GM12891 (cell line): ENCODE measurements at places on chromosomes 3 and 15.

DNA sequence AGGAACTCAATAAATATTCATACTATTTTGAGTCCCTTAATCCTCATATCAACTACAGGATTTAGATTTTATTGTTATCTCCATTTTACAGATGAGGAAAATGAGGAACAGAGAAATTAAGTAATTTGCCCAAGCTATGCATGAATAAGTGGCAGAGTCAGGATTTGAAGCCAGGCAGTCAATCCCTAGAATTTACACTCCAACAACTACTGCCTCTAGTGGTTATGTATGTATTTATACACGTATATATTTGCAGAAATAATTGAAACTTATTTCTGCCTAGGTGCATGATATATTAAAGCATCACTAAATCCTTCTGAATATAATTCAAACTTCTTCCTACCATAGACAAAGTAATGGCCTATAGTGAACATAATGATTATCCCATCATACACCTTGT, 137.4 kb downstream of the SERPINI1 start:
- DNase-seq, result no peak

GRCh38 chr3:76859596-76859995, 180.3 kb upstream of the ROBO2 start:
- no peak for DNase-seq

DNA sequence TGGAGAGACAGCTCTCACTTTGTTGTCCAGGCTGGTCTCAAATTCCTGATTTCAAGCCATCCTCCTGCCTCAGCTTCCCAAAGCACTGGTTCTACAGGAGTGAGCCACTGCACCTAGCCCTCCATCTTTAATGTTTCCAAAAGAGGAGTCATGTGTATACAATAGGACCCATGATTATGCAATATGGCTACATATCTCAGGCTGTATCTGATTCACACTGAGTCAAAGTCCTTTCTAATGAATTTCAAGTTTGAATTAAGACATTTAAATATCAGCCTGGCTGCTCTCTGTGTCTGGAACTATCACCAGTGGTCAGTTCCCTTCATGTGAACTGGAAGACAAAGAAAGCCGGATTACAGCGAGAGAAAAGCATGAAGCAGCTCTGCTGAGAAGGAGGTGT, 90.5 kb downstream of the MINAR1 start:
- DNase-seq, result no peak

DNA sequence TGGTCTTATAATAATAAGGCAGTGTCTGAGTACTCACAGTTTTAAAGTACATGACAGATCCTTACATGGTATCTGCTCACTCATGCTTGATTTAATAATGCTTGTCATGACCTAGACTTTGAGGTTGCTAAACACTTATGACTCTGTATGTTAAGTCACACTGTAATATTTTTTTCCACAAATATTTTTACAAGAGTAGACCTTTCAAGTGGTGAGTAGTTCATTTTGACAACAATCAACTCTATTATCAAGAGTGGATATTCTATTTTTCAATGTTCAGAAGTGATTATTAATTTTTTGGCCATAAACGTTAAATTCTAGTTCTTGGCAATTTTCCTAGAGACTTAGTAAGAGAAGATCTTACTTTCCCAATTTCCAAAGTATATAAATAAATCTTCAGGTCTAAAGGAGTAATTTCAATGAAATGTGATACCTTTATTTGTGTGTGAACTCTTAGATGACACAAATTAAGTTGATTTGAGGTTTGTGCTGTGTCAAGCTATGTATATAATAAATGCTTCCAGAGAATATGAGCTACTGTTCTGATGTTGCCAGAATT, 104.5 kb downstream of the NLGN1 start:
- no peak for DNase-seq

GRCh38 chr3:196354132-196354531, 15.9 kb upstream of the TM4SF19 start:
- DNase-seq, result no peak

GRCh38 chr3:106688464-106688863, 688.8 kb upstream of the CCDC54 start:
- no peak for DNase-seq

DNA sequence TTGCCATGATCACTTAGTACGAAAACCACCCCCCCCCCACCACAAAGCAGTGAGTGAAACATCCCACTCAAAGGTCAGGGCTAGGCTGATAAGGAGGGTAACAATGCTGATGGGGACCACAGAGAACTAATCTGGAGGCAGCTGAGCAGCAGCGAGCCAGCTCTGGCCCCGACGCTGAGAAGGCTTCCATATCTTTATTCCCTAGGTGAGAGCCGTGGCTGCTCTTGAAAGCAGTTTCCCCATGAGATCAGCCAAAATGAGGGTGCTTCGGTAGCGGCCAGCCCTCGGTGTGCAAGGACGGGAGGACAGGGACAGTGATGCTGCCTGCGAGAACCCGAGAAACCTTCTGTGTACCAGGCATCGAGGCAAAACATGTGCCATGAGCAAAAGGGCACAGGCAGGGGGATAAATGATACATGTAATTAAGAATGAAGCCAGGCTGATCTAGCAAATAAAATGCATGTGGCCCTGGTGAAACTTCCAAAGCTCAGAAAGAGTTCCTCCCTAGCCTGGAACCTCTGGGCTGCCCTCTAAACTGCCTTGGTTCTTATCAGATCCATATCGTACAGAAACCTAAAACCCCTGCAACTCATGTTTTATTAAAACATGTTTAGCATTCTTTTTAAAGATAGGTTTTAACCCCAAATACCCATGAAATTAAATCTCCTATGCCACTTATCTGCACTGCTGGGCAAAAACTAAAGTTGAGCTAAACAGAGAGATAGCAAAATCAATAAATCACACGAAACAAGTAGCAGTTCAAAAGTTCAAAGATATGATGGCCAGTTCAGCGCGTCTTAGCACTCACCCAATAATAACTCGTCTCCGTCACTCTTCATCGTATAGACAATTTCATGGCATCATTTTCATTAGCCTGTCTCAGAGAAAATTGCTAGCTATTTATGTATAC, 337.3 kb downstream of the FOXP1 start:
- no peak for DNase-seq

GRCh38 chr3:101836652-101837598, 12.4 kb upstream of the NFKBIZ start:
- DNase-seq, result no peak

DNA sequence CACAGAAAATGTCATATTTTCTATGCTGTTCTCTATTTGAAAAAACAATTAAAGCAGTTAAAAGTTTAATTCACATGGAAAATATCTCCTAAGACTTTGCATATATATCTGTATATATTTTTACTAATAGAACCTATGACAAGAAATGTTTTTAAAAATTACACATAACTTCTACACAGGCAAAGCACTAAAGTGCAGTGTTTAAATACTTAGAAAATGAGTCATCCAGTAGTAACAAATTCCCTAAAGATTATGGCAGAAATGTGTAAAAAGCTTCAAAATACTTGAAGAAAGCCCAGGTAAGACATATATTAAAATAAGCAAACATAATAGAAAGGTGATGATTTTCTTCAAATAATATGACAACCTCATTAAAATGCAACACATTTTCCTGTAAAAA, 236.6 kb downstream of the TBC1D5 start:
- DNase-seq, result no peak

DNA sequence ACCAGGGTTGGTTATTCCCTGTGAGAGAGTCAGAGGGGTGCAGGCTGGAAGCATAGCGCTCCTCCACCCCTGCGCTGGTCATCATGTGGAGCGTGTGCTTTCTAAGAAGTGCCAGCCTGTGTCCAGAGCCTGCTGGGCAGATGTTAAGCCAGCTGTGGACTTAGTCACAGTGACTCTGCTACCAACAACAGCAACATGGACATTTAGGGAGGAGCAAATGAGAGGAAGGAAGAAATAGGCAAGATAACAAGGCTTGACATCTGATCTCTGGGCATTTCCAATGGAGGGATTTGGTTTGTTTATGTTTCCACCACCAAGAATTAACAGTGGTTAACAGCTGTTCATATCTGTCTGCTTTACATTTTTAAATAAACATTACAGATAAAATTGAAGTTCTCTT, 36.4 kb upstream of the MYZAP start:
- no peak for DNase-seq

- no peak for DNase-seq
Measured at GRCh38 chr3:134597390-134597970, 53.3 kb downstream of the KY start.

DNA sequence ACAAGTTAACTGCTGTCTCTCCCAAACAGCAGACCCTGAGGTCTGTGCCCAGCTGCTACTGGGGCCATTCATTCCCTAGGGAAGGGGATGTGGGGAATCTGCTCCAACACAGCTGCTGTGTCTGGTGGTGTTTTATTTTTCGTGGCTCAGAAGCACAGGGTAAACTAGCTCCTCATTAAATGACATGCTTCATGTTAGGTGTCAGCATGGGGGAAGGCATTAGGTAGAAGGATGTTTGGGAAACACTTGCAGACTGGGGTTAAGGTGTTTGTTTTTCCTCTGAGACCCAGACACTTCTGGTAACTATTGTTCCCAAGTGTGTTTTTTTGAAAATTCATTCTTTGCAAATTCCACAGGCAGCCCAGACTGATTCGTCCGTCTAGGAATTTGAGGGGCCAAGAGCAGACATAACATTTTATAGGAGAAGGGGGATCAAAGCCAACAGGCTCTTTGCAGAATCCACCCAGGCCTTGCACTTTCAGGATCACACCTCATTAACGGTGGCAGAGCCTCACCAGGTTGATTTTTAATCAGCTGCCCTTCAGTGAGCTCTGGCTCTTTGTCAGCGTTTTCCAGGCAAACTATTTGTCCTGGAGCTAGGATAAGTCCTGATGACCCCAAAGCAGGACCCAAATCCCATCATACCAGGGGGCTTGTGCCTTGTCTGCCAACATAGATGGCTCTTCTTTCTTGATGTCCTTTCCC, 65.4 kb upstream of the ITGA11 start:
- no peak for DNase-seq

GRCh38 chr3:158700559-158700958, 28.1 kb upstream of the LXN start:
- DNase-seq, result no peak

DNA sequence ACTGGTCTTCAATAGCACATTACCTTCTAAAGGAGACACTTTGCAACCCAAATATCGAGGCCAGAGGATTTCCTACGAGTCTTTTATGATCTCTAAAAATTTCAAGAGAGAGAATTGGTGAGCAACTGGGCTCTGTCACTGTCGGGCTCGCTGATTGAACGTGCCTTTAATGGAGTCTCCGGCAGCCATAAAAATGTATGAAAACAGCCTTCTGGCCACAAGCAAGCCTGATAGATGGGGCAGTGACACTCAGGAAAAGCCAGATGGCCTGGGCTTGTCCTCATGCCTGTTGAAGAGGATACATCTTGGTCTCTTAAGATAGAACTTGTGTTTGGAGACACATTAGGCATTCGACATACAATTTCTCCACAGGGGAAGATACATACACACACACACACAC, 419.5 kb upstream of the PROK2 start:
- DNase-seq, result no peak

- no peak for DNase-seq
Measured at GRCh38 chr3:29240248-29240647, 40.6 kb upstream of the RBMS3 start.

DNA sequence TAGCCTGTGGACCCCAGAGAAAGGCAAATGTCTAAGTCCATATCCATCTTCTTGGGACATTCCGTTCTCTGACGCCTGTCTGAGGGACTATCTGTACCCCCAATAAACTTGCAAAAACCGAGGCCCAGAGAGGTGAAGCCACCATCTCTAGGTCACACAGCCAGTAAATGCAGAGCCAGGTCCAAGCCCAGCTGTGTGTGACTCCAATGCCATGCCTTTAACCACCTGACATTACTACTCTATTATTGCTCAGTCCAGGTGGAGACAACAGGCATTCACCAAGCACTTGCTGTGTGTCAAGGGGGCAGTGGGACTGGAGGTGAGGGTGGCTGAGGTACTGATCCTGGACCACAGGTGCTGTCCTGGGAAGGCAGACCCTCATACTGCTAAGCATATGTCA, 25.4 kb downstream of the CYP8B1 start:
- DNase-seq, result no peak

DNA sequence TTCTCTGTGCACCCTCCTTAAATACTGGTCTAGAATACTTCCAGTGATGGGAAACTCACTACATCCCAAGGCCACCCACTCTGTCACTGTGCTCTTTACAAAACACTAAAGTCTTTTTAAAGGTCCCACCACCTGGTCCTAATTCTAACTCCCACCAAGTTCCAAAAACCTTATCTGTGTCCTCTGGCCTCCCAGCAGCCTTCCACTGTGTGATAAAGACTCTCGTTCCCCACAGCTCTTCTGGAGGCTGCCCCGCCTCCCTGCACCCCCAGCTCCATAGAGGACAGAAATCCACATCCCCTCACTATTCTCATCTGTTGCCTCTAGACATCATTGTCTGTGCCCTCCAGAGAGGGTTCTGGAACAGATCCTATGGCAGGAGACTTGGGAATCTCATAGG, 276.4 kb downstream of the FAM43A start:
- DNase-seq, result no peak

GRCh38 chr3:68007621-68008226, 353.3 kb upstream of the SUCLG2 start:
- no peak for DNase-seq

DNA sequence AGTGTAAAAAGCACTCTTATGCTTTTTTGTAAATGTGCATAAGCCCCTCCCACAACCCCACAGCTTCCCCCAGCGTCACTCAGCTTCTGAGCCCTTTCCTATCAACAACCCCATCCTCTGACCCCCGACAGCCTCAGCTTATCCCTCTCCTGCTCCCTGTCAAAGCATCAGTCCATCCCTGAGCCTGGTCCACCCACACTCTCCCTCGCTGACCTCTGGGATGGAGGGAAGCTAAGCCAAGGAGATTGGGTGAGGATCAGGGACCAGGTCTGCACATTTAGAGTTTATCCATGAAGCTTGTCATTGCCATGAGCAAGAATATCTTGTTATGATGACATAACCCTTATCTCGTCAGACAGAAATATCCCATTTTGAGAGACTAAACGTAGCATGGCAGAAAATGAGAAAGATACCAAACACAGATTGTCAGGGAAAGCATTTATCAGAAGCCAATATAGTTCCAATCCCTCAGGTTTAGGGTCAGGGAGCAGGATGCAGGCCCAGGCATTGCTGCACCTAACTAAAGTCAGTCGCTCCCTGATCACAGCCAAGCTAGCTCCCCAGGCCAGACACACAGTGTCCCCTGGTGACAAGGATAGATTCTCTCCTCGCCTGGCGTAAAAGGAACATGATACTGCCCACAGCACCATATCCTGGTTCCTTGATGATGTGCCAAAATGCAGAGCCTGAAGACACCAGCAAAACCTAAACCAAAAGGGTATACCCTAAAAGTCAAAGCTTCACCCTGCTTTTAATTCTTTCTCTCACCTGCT, 66.9 kb downstream of the DCLK3 start:
- DNase-seq, result no peak

GRCh38 chr15:41926185-41927056, 32.6 kb upstream of the SPTBN5 start:
- DNase-seq, result no peak

- no peak for DNase-seq
Measured at GRCh38 chr3:195956577-195956976, 48.2 kb upstream of the TNK2 start.

- no peak for DNase-seq
Measured at GRCh38 chr3:140830391-140830790, 111.2 kb upstream of the SLC25A36 start.

DNA sequence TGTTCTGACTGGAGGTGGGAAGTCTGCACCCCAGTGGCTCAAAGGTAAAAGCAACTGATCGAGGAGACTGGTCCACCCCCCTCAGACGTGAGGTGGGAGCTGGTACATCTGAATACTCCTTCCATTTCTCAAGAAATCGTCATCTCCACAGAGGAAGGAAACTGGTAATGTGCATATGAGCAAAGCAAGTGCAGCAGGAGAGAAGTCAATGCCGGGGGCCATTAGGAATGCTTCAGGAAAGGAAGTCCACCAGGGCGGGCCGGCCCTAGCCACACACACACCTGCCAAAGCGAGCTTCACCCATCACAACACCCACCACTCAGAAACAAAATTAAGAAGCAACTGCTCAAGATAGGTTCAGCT, 8.5 kb downstream of the TBC1D2B start:
- DNase-seq, result no peak
